ENCODE measurements at places on chromosomes 1 and 21.
A peak's percentile ranks its signal among the peaks of the same experiment; 100 is the strongest.

DNA sequence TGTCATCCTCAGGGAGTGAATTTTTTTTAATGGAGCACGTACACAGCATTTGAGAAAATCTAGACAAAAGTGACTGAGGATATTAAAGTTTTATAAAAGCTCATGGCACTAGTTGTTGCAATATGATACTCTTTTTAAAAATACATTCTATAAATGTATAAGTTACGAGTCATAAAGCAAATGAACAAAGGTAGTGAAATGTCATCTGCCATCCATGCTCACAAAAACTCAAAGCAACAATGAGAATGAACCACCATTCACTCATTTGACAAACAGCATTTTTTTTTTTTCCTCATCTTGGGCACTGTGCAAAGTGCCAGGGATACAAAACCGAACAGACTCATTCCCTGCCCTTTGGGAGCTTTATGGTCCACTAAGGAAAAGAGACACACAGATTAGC lies 38.7 kb downstream of the GPR137B start:
- no peak for DNase-seq

DNA sequence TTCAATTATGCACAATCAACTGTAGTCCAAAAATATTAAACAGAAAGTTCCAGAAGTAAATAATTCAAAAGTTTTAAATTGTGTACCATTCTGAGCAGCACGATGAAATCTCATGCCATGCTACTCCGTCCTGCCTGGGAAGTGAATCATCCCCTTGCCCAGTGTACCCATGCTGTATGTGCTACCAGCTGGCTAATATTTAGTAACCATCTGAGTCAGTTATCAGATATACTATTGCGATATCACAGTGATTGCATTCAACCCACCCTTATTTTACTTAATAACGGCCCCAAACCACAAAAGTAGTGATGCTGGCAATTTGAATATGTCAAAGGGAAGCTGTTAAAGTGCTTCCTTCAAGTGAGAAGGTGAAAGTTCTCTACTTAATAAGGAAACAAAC lies 56.2 kb downstream of the EVI5 start:
- DNase-seq = peak; percentile 23

GRCh38 chr1:117646007-117646811 lies 40.4 kb downstream of the TENT5C start:
- DNase-seq = no peak

GRCh38 chr1:119674111-119674526 lies 26.1 kb upstream of the ZNF697 start:
- DNase-seq = no peak

DNA sequence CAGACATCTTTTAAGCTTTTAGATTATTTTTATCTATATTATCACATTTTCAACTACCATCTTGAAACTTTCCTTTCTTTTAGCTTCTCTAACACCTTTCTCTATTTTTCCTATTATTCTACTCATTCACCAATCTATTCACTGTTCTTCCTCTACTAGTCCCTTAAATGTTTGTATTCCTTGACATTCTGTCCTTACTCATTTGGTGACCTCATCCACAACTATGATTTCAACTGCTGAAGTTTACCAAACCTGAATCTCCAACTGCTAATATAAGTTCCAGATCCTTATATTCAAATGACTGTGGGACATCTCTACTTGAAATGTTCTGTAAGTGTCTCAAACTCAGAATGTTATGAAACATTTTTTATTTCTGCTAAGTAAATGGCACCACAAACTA lies 49.2 kb downstream of the TUT4 start:
- DNase-seq = no peak

DNA sequence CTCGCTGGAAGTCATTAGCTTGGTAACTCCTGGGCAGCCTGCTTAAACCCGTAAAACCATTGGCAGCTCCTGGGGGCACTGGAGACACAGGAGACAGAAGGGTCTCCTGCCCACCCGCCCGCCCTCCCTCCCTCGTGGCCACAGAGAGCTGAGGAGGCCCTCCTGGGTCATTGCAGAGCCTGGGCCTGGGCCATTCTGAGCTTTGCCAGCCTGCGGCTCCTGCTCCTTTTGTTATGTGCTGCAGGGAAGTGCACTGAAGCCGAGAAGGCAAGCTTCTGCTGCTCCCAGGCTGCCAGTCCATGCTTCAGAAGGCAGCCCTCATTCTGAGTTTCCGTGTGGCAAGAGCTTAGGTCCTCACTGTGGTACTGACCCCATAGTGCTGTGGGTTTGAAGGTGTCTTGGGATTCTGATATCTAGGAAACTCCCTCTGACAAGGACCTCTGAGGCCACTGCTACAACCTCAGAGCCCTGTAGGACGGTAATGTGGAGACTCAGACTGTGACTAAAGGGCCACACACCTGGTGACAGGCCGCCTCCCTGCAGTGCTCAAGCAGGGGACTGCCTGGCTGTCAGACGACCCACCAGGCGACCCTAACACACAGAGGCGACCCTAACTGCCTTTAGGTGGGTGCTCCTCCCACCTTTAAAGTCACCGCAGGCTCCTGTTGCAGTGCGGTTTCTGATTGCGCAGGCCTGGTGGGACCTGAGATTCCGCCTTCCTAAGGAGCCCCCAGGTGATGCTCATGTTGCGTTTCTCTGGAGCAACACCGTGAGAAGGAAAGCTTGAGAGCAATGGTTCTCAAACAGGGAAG lies 118.7 kb downstream of the IER5 start:
- DNase-seq = no peak

- peak; percentile 46 for DNase-seq
These were observed 88.9 kb upstream of the WLS start for GRCh38 chr1:68321084-68321685.

- DNase-seq = peak; percentile 70
These were observed 33.7 kb downstream of the XCL2 start for GRCh38 chr1:168509875-168510791.

DNA sequence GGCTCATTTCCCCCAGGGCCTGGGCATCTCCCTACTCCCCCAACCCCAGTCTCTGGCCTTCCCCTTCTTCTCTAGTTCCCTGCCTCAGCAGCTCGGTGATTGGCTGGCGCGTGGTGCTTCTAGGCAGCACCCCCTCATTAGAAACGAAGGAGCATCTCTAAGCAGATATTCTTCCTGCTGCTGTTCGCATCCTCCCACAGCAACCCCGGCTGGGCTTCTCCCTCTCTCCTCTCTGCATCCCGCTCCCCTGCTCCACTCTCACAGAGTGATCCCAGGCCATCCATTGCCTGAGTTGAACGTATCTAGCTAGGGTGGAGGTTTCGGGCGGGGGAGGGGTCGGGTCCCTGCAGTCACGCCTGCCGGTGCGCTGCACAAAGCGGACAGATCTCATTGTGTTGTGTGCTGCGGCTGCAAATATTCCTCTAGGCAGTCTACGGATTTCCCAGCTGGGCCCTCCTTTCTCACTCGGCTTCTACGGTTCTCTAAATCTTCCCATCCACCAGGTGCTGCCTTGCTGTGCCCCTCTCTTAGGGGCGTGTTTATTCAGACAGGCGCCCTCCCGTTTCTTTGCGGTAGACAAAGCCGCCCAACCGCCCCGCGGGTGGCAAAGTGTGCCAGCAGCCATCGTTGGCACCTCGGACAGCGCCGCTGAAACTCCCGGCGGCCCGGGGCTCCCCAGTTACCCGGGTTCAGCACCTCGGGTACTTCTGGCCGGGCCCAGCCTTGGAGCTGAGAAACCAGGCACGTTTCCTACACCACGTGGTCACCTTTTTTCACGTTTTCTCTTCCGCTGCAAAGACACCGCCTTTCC lies 2.2 kb downstream of the CACNA1E start:
- DNase-seq = no peak

DNA sequence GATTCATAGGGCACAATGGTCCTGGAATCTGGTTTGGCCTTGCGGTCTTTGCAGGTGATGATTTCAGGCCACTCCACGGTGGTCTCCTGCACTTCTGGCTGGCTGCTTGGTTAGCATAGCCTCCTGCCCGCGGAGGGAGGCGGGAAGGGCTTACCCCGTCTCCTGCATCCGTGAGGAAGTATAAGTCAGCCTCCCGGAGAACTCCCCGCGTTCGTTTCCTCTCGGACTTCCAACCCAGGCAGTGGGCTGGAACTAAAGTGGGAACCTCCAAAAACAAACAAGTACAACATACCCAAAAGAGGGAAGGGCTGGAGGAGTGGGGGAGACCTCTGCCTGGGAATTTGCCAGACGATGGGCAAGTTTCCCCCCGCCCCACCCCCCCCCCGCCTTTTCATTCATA lies 939 bp upstream of the CCN1 start:
- DNase-seq = peak; percentile 17

DNA sequence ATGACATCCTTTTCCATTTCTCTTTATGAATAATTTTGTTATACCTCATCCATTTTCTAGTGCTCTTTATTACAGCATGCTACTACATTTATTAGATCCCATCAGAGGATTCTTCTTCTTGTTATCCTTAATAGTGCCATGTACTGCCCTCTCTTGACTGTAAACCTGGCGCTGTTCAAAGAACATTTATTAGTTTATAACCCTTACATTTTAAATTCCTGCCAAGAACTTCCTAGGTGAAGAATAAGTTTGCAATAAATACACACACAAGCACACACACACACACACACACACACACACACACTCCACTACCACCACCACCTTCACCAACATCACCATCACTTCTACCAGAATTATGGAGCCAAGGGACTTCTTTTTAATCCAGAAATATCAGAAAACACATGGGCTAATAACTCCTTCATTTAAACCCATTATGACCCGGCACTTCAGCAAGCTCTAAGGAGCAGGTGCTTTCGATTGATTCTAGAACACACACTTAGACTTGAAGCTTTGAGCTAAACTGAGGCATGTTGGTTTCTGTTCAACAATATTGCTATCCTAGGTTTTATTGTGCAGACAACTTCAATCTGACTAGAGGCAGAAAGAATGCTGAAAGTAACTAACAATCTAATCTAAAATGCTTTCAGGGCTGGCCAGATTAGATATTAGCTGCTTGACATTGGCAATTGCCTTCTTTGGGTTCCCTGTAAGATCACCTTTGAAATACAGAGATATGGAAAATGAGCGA lies 556.8 kb downstream of the LMO4 start:
- DNase-seq = no peak

- peak; percentile 21 for DNase-seq
These were observed 2.0 kb upstream of the RCC2 start for GRCh38 chr1:17441265-17441992.

GRCh38 chr1:161949548-161949947 lies 74.1 kb downstream of the OLFML2B start:
- no peak for DNase-seq

- no peak for DNase-seq
These were observed 34.5 kb upstream of the SYNC start for GRCh38 chr1:32736812-32737791.

DNA sequence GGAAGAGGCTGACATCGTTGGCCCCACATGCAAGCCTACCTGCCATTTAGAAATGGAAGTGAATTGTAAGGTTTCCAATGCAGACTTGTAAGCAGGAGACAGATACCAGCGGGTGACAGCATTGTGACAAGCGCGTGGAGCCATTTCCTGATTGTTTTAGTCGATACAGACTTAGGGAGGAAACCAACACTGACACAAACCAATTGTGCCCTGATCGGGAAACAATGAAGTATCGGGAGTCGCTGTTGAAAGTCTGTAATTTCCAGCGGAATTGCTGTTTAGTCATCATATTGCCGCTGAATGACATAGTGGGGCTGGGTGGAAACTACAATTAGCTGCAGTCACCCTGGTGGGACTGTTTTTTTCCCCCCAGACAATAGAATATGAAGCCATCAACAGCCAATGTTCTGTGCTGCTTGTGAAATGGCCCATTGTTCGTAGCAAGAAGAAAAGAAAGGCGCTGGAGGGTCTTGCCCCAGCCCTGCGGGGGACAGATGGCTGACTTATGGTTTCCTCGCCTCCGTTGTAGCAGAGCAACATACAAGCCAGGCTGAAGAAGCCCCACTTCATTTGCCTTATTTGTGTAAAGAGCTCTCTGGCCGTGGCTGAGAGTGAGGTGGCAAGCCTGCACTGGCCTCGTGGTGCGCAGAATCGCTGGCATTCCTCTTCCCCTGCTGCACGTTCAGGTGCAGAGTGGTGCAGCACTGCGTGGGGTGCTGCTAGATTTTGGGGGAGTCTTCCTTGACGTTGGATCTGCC lies 462.7 kb downstream of the CAMTA1 start:
- no peak for DNase-seq

GRCh38 chr1:23573574-23574182 lies 14.4 kb upstream of the ID3 start:
- no peak for DNase-seq

DNA sequence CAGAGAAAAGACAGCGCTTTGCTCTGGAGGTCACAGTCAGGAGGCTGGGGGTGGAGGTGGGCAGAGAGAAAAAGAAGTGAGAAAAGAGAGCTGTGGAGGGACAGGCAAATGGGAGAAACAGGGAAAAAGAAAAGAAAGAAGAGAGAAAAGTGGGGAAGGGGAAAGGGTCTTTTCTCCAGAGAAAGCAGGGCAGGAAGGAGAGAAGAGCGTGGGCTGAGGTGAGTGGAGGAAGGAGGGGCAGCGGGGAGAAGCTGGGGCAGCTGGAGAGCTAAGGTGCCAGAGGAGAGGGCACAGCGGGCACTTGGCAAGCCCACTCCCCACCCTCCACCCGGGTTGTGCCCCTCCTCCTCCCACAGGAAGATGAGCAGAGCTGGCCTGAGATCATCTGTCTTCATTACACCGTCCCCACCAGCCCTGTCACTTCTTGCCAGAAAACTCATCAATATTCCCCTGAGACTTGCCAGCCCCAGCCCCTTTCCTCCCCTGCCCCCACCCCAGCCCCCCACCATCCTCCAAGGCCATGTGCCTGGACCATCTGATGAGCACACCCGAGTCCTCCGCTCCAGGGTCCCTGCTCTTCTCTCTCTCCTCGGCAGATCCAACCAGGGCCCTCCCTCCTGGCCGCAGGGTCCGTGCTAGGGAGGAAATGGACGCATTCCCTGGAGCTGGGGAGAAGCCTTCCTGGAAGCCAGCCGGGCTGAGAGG lies 17.0 kb upstream of the BLACAT1 start:
- DNase-seq = no peak

DNA sequence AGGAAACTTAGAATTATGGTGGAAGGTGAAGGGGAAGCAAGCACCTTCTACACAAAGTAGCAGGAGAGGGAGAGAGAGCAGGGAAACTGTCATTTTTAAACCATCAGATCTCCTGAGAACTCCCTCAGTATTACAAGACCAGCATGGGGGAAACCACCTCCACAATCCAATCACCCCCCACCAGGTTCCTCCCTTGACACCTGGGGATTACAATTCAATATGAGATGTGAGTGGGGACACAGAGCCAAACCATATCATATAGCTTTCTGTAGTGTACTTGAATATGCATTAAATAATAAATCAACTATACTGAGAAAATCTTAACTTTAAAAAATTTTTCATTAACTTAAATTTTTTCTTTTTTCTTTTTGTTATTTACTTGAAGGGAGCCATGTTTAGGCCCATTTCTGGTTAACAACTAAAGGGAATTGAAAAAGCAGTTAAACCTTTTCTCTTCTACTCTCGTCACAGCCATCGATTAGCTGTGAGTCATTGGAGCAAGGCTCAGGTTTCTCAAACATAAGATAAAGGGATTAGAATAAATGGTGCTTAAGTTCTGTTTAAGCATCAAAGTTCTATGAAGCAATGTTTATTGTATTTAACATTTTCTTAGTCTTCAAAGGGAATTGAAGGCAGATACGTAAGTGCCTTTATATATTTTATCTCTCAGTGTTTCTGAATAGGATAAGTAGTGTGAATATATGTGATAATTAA lies 72.2 kb upstream of the DPT start:
- DNase-seq = no peak

GRCh38 chr1:100479620-100480338 lies 58.2 kb upstream of the GPR88 start:
- no peak for DNase-seq

Measured in suppressor macrophage (primary cell).